HT-29 (cell line): ENCODE measurements at places on chromosomes 3 and 15. TPM values are rescaled to one million over a fixed set of nuclear protein-coding genes. Genes with fewer than 3 reads are reported as not detected.

- DNase-seq = peak; percentile 29
These were observed 441 bp upstream of the UCN2 start for GRCh38 chr3:48564022-48564421.

GRCh38 chr3:136193278-136194054 is 2.7 kb downstream of the MSL2 start:
- DNase-seq = peak; percentile 57

DNA sequence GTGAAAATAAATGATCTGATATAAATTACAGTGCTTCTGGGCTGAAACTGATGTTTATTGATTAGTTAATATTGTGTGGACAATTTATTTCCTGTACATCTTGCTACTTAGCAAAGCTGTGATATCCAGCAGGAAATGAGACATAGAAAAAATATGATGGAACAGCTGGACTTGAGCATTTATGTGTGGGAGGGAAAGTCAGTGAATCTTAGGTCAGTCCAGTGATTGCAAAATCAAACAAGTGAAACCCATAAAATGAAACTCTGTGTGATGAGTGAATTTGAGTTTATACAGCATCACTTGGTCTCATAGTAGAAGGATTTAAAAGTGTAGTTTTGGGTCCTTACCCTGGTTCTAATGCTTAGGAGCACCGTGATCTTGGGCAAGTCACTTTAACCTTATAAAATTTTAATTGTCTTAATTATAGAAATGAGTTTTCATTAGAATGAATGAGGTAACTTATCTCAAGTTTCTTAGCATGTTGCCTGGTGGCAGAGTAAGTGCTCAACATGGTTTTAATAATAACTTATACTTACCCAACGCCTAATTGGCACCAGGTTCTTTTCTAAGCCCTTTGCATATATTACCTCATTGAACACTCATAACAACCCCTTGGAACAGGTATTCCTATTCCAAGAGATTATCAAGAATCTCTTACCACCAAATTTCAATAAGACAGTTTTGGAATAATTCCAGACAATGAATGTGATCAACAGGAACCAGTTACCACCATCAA is 194.6 kb downstream of the ADAMTSL3 start:
- DNase-seq = peak; percentile 76

DNA sequence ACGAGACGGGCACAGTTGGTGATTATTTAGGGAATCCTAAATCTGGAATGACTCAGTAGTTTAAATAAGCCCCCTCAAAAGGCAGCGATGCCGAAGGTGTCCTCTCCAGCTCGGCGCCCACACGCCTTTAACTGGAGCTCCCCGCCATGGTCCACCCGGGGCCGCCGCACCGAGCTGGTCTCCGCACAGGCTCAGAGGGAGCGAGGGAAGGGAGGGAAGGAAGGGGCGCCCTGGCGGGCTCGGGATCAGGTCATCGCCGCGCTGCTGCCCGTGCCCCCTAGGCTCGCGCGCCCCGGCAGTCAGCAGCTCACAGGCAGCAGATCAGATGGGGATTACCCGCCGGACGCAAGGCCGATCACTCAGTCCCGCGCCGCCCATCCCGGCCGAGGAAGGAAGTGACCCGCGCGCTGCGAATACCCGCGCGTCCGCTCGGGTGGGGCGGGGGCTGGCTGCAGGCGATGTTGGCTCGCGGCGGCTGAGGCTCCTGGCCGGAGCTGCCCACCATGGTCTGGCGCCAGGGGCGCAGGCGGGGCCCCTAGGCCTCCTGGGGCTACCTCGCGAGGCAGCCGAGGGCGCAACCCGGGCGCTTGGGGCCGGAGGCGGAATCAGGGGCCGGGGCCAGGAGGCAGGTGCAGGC is 318.0 kb downstream of the FGF12 start:
- no peak for DNase-seq

GRCh38 chr15:20345401-20345958 is 196.1 kb downstream of the GOLGA6L6 start:
- no peak for DNase-seq

- DNase-seq = no peak
These were observed 28.3 kb downstream of the MITF start for GRCh38 chr3:69767571-69767970.

DNA sequence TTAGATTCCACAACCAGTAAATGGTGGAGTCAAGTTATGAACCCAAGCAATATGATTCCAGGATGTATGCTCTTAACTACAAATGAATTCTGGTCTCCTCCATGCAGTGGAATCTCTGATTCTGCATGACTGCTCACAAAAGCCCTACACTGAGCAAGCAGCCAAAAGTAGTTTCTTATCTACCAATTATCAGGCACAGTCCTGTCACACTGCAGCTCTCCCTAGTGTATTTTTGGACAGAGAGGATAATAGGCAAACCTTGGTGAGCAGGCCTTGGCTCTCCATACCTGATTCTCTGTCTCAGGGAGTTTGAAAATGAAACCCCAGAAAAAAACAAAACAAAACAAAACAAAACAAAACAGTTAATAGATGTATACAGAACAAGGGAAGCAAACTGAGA is 3.5 kb upstream of the SSR3 start:
- no peak for DNase-seq

GRCh38 chr3:162521669-162522068 is 1025.1 kb downstream of the OTOL1 start:
- no peak for DNase-seq

GRCh38 chr3:101542957-101543356 is 18.7 kb upstream of the TRMT10C start:
- no peak for DNase-seq

- no peak for DNase-seq
These were observed 22.6 kb upstream of the CSPG5 start for GRCh38 chr3:47601281-47601680.

GRCh38 chr3:147389717-147390116 is 16.6 kb downstream of the ZIC4 start:
- no peak for DNase-seq

DNA sequence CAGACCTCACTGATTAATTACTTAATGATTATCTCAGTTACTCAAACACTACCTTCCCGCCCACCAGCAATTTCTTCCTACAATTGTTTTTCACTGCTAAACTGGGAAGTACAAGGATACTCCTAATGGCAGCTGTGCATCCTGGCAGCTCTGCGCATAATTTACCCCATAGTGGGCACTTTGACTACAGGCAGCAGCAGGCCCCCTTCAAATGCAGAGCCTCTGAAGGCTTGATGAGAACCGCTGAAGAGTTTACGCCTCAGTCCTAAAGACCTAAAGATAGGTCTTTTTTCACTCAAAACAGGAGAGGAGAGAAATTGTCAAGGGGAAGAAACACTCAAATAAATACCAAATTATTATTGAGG is 10.7 kb downstream of the CCDC32 start:
- DNase-seq = no peak

DNA sequence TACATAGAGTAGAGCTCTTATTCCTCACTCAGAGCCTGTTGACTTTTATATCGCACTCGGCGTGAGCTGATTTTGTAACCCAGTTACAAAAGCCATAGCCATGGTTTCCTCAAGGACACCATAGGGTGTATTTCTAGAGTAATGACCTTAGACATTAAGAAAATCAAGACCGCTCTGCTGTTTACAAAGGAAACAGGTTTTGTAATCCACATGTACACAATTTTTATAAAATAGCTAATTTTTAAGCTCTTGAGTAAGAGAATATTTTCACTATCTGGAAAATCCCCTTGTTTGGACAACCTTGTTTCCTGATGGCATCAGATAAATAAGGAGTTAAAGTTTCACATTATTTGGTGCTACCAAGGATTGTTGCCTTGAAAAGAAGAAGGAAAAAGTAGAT is 104.7 kb downstream of the PGPEP1L start:
- no peak for DNase-seq

GRCh38 chr15:70748281-70748747 is 15.0 kb downstream of the UACA start:
- DNase-seq = no peak

Gene CAMK2N2
- total RNA-seq = 0.13 TPM in 1 of 2 replicates, not detected in the other

Gene ICE2
- total RNA-seq = 12.3 and 30.7 TPM in 2 replicates

Gene RPP14
- total RNA-seq = 6.5 and 8.1 TPM in 2 replicates

Gene LYZL4
- not detected in 2 replicates for total RNA-seq
